ENCODE measurements at places on chromosomes 16 and 17.
A peak's percentile ranks its signal among the peaks of the same experiment; 100 is the strongest.

DNA sequence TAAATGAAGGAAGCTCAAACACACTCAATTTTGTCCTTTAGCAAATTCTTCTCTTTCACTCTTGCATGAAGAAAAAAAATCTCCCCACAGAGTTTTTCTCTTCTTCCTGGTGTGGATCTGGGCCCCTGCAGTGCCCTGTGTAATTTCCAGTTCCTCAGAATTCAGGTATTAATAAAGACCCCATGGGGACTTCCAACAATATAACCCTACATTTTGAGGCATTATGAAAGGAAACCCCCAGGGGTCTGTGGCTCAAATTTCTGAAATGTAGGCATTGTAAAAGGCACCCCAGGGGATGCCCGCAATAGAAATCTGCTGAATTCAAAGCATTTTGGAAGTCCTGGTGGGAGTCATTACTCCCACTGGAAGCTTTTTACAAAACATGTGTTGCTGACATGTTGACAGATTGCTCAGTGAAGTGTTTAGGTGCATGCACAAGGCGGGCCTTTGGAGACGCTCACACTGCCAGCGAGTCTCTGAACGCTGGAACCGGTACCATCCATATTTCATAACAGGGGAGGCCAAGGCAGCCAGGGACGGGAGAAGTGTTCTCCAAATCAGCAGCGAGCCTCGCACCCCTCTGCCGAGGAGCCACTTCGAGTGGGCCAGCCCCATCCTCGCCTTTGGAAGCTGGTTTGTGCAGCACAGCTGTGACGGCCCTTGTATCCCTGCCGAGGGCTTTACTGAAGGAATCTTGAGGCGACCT is 154.0 kb downstream of the ZNF423 start:
- DNase-seq, result no peak

- DNase-seq, result peak; percentile 47
Observed at GRCh38 chr17:48483471-48484131, 47.2 kb downstream of the HOXB1 start.

GRCh38 chr17:12738624-12739023 is 50.7 kb upstream of the ARHGAP44 start:
- no peak for DNase-seq

- no peak for DNase-seq
Observed at GRCh38 chr16:50769-51591, 2.4 kb downstream of the POLR3K start.

DNA sequence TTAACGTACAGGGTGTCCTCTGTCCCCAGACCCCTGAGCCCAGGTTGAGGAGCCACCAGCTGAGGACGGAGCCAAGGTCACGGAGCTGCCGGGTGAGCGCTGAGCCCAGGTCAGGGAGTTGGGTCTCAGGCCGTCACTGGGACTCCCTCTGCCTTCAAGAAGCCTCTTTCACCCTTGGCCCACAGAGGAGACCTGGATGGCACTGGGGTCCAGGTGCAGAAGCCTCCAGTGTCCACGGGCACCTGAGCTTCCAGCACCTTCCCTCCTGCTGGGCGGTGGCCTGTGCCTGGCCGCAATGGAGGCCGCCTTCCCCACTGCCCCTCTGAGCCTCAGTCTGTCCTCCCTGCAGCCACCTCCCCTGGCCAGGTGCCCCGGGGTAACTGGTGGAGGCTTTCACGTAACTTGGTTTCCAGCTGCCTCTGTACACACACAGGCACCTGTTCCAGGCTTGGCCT is 31.6 kb upstream of the CDH15 start:
- no peak for DNase-seq

Data from activated CD4-positive, alpha-beta T cell treated with anti-CD3 and anti-CD28 coated beads, Interleukin-2, Interleukin-4, amounts not matched to agents 100 ng/mL and 50 ng/mL, durations not matched to agents 16 hours and 8 hours (primary cell).